Right atrium auricular region (tissue), 2 donors: ENCODE measurements at places on chromosomes 13 and 19. TPM values are rescaled to one million over a fixed set of nuclear protein-coding genes. Genes with fewer than 3 reads are reported as not detected.
A peak's percentile ranks its signal among the peaks of the same experiment; 100 is the strongest.

- no peak for DNase-seq
These were observed 43.5 kb downstream of the PIN1 start for GRCh38 chr19:9878511-9879196.

- DNase-seq = no peak
These were observed 113.3 kb downstream of the SIPA1L3 start for GRCh38 chr19:38020311-38020710.

GRCh38 chr19:56084835-56085536 lies 36.1 kb downstream of the ZNF787 start:
- DNase-seq = no peak

GRCh38 chr19:31438401-31439269 lies 89.4 kb upstream of the TSHZ3 start:
- peak; percentile 38 for DNase-seq

DNA sequence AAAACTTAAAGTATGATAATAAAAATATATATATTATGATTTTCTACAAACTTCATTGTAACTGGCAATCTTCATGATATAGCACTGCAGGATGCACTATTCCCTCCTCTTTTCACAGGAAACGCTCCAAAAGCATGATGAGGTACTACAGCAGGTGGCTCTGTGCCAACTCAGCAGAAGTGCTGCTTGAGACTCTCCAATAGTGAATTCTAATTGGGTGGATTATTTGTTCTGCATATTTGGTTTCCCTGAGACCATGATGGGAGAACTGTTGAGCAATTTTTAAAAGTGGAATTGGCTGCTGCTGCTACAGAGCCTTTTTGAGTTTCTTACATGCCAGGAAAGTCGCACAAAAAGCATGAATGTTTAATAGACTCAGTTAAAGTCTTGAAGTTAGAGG lies 1782.4 kb upstream of the PCDH20 start:
- no peak for DNase-seq

DNA sequence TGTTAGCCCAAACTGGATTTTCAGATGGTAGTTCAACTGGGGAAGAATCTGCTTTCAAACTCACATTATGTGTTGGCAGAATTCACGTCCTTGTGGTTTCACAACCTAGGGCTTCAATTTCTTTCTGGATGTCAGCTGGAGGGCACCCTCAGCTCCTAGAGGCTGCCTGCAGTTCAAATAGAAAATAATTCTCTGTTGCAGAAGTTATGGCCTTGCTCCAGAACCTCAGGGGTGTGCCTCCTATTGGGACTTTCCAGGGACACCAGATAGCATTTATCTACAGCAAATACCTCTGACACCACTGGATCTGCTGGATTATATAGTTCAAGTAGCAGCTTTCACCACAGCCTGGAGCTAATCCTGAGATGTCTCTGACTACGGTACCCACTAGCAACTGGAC lies 11.8 kb upstream of the RB1 start:
- DNase-seq = no peak

DNA sequence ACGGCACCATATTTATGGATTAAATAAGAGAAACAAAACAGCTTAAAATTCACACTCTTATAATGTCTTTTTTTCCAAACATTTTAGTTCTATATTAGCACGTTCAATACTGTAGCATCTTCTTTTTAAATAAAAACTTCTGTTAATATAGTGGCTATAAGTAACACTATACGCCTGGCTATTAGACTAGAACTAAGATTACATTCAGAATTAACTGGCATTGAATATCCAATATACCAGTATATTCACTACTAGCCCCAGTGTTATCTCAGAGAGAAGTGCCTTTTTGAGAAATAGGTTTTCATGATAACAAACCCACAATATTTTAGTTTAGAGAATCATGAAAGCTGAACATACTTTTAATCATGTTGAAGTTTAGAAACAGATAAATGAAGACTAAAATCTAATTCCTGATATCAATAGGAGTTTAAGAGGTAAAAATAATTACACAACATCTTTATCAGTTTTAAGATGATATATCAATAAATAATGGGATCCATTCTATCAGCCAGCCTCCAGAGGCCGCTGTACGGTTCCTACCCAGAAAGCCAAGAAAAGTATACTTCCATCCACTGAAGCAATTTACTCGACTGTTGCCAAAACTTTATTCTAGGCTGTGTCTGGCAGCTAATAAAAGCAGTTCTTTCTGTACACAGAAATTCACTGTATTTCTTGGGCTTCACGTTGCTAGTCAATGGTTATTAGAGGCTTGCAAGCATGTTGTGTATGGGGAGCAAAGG lies 1113.4 kb upstream of the MIR17HG start:
- no peak for DNase-seq

THSD8 gene
- not detected for total RNA-seq

ZNF471 gene
- total RNA-seq = 2.1 TPM

IZUMO2 gene
- total RNA-seq = not detected
